Activated T-cell treated with anti-CD3 and anti-CD28 coated beads, Interleukin-2, amount 50 U/mL, for 24 hours (primary cell): ENCODE measurements at places on chromosomes 12 and 14.

DNA sequence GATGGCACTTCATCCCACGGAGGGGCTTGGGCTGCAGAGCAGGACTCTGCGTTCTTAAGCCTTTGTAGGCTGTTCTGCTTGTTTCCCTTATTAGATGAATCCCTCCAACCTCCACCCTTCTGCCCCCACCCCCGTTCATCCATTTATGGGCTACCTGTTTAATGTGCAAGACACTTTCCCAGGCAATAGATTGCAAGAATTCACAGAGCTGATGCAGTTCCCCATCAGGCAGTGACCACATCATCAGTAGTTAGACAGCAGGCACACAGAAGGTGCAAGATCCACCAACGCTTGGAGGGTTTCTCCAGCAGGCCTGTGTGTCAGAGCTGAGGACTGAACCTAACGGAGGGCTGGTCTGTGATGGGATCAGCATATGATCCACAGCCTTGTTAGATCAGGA lies 1.2 kb upstream of the C1R start:
- H3K27ac ChIP-seq, result no peak overlapping the region
- peaks cover 7% of the 10 kb centered on the region for H3K36me3 ChIP-seq
- peaks cover 9% of the 10 kb centered on the region for H3K4me1 ChIP-seq
- no peak overlapping the region for H3K4me3 ChIP-seq

GRCh38 chr12:57548488-57548887 lies 1.4 kb upstream of the KIF5A start:
- H3K4me1 ChIP-seq, result peaks cover 46% of the 10 kb centered on the region
- DNase-seq, result no peak
- peaks cover 25% of the 10 kb centered on the region for H3K36me3 ChIP-seq
- no peak overlapping the region for H3K4me3 ChIP-seq
- peaks cover 7% of the 10 kb centered on the region for H3K27me3 ChIP-seq
- H3K27ac ChIP-seq, result no peak overlapping the region

GRCh38 chr12:95202691-95203486 lies 14.4 kb downstream of the FGD6 start:
- no peak overlapping the region for H3K27ac ChIP-seq
- peaks cover 13% of the 10 kb centered on the region for H3K4me1 ChIP-seq
- no peaks in the 10 kb centered on the region for H3K36me3 ChIP-seq
- no peaks in the 10 kb centered on the region for H3K27me3 ChIP-seq
- no peak overlapping the region for H3K4me3 ChIP-seq
- DNase-seq, result no peak

DNA sequence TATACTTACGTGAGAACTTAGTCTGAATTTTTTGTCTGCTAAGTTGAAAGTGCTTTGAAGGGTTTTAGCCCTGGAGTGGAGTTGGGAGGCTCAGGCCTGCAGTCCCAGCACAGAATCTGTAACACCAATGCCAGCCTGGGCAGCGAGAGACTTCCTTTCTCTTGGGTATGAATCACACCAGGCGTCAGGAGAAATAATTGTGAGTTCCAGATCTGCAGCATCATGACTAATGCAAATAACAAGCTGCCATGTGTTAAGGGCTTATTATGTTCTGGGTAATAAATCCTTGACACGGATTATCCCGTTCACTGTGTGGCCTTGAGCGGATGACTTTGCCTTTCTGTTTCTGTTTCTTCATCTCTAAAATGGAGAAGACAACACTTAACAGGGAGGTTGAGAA lies 70.6 kb downstream of the B4GALNT3 start:
- H3K4me1 ChIP-seq, result no peaks in the 10 kb centered on the region
- no peak overlapping the region for H3K27ac ChIP-seq
- H3K27me3 ChIP-seq, result no peaks in the 10 kb centered on the region

DNA sequence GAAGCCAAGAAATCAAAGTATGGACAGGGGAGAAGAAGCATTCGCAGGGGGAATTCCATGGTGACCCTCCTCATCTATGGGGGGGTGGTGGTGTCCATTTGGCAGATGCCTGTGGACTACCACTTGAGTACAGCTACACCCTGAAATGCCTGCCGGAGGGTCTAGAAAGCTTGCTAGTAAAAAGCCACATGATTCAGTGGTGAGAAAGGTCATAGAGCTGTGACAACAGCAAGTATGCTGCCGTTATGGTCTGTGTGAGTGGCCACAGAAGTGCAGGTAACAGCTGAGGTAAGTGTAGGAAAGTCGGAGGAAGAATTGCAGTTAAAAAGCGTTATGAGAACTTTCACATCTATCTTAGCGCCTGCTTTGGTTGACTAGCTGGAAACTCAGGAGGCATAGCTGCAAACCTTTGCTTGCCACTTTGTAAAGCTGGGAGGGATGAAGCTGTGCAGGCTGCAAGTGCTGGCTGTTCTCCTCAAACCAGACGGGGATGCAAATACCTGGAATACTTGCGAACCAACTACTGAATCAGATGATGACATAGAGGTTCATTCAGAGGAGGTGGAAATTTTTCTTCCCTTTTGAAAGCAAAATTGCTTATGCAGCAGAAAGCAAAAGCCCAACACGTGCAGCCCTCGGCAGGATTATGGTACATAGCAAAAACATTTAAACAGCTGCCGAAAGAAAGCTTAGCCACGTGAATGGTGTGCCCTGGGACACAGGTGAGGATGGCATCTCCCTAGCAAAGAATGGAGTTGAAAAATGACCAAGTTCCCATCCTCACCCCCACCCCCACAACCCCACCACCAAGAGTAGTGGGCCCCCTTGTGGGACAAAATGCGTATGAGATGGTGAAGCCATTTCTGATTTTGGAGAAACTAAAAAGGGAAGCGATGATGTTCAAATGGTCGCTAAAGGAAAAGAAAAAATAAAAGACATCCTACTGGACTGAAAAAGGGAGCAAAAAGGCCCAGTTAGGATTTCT lies 287.0 kb downstream of the RERGL start:
- no peak overlapping the region for H3K4me3 ChIP-seq
- no peaks in the 10 kb centered on the region for H3K27me3 ChIP-seq
- no peak overlapping the region for H3K27ac ChIP-seq
